ENCODE measurements at places on chromosomes 7 and 10.

GRCh38 chr10:17479822-17480221 lies 25.4 kb upstream of the ST8SIA6 start:
- DNase-seq: no peak

GRCh38 chr10:86958116-86958900 lies at the start of gene SNCG:
Gene SNCG (plus strand): TSS chr10:86958599. CDS start chr10:86958698, 99 bp downstream.
- peak; percentile 12 for DNase-seq

DNA sequence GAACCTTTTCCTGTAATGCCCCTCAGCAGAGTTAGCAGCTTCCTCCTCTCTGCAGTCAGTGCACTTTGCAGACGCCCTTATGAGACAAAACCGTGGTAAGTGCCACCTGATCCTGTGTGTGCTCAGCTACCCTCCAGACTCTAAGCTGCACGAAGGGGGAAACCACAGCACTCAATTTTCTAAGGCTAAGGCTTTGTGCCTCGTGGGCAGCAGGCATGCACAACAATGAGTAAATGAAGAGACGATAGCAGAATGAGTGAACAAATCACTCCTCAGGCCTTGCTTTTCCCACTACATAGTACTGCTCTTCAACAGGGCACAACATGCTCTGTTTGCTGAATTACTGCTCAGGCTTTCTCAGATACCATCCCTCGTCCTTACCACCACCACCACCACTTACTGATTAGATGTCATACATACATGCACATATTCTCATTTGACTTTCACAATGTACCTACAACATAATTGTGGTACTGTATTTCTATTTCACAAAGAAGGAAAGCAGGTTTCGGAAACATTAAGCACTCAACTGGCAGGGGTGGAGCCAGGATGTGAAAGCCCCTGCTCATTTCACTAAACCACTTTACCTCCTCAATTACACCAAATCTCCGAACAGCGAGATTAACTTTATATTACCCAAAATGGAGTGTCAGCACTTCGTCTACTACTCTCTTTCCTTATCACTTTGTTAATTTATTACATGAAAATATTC lies 85.4 kb downstream of the ICA1 start:
- DNase-seq: no peak

GRCh38 chr10:6951732-6952131 lies 371.7 kb upstream of the PRKCQ start:
- no peak for DNase-seq

GRCh38 chr7:1698951-1699350 lies 28.9 kb downstream of the ELFN1 start:
- DNase-seq: no peak

DNA sequence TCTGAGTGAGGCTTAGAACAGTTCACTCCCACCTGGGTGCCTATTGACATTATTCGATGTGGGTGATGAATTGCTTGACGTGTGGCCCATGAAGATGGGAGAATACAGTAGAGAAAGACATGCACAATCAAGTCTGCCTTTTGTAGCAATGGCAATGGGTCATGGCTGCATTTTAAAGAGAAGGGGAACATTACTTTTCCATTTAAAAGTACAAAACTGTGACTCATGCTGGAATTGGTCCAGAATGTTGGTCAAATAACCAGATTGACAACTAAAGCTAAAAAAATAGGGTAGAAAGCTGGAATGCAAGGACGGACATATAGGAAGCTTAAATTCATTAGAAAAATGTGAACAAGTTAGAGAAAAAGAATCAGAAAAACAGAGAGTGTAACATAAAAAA lies 104.1 kb upstream of the SLC25A13 start:
- no peak for DNase-seq

GRCh38 chr7:155584763-155585531 lies 38.6 kb upstream of the CNPY1 start:
- DNase-seq: no peak

GRCh38 chr7:50699143-50699542 lies 83.6 kb downstream of the GRB10 start:
- DNase-seq: no peak

DNA sequence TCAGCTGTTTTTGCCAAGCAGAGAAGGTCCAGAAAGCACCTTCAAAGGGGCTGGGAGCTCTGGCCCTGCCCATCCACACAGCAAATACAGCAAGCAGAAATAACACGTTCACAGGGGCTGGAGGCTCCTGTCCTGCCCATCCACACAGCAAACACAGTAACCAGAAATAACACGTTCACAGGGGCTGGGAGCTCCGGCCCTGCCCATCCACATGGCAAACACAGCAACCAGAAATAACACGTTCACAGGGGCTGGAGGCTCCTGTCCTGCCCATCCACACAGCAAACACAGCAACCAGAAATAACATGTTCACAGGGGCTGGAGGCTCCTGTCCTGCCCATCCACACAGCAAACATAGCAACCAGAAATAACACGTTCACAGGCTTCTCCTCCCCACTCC lies 558.1 kb downstream of the PTPRN2 start:
- DNase-seq: no peak

DNA sequence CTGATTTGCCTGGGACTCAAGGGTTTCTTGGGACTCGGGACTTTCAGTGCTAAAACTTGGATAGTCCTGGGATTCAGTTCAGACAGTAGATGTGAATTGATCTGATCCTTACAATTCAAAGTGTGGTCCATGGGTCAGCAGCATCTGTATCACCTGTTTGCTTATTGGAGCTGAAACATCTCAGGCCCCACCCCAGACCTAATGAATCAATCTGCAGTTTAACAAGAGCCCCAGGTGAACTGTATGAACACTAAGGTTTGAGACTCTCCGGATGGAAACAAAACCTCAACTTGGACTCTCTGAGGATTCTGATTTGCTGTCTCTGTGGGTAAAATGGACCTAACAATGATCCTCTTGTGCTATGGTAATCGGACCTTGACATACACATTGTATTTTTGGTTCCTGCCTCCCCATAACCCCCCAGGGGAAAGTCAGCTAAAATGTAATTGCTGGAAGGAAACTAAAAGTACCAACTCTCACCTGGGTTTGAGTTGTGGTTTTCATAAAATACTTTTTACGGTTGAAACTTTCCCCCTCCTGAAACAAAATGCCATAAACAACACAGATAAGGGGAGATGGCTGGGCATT lies 11.7 kb downstream of the CYP26A1 start:
- DNase-seq: no peak

DNA sequence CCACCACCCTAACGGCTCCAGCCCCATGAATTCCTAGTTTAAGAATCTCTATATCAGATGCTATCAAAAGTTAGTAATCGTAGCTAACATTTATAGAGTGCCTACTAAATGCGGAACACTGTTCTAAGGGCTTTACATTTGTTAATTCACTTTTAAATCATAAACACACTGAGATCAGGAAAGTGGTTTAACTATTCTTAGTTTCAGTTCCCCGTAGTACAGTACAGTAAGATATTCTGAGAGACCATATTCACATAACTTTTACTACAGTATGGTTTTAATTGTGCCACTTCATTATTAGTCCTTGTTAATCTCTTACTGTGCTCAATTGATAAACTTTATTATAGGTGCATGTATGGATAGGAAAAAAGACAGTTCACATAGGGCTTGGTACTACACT lies 22.5 kb downstream of the SYPL1 start:
- DNase-seq: no peak

DNA sequence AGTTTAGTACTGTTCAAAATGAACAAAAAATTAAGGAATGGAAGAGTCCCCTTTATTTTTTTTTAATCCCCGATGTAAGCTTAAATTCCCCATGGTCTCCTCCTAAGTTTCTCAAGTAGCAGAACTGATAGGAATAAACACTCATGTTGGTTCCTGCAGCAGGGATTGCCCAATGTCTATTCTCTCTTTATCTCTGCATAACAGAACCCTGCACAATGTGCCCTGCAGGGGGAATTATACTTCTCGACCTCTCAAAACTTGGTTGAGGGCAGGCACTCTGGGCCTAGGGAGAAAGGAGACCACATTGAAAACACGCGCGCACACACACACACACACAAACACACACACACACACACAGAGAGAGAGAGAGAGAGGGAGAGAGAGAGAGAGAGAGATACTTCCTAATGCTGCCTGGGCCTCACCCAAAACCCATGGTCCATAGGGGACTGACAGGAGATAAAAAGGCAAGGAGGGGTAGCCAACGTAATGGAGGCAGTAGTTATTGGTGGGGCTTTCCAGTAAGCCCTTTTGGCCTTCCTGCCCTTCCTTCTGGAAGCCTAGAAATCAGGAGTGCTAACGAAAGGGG lies 22.7 kb downstream of the JAZF1 start:
- DNase-seq: no peak
